ENCODE measurements at places on chromosomes 6 and 20.

DNA sequence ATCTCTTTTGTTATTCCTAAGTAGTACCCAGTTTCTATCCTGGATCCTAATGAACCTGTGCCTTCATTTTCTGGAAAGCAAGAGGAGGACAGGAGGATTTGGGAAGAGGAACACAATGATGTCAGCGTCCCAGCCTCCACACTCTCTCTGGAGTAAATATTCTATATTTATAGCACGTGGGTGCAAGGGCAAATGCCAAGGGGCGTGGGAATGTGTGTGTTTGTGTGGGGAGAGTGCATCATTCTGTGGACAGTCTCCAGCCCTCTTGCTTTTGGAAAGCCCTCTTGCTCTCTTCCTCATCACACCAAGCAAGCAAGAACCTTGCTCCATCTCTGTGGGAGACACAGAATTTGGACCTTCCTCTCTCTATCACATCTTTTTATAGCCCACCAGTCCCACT lies 103.2 kb upstream of the EMILIN3 start:
- DNase-seq = no peak

DNA sequence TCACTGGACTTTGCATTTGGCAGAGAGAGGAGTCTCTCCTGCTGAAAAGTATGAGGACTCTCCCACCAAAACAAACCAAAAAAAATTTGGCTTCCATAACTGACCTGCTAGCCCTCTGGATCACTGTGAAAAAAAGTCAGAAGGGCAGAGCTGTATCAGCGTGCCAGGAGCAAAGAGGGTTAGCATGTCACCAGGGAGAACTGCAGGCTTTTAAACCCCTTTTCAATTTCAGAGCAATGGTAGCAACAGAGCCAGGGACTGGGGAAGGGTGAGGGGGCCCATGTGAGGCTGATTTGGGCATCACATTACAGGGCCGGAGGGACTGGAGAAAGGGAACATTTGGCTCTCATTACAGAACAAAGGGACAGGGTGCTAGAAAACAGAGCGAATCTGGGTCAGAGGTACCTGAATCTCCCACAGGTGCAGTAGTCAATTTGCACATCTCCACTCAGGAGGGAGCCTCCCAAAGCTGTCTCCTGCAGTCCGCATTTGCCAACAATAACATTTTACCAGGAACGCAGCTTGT lies 185.7 kb upstream of the EYA4 start:
- DNase-seq = no peak

DNA sequence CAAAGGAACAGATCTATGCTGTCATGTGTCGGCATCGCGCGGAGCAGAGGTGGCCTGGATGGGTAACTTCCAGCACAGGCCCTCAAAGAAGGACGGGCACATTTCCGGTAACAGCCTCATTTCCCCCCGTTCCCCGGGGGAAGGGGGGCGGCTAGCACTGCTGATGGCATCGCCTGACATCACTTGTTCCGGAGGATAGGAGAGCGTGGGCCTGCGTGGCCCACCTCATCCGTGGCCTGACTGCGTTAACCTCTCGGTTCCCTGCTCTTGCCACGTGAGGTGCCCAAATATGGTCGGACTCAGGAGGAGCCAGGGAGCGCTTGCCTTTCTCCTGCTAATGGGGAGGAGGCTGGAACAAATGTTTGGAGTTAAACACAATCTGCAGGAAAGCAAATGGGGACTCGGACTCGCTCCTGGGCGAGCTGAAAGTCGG lies at the start of gene AKAP12:
Gene AKAP12, plus strand, starts transcription at position 365 of the 433 bp plus-strand sequence. CDS start 596 bp downstream, outside the sequence.
- no peak for DNase-seq

DNA sequence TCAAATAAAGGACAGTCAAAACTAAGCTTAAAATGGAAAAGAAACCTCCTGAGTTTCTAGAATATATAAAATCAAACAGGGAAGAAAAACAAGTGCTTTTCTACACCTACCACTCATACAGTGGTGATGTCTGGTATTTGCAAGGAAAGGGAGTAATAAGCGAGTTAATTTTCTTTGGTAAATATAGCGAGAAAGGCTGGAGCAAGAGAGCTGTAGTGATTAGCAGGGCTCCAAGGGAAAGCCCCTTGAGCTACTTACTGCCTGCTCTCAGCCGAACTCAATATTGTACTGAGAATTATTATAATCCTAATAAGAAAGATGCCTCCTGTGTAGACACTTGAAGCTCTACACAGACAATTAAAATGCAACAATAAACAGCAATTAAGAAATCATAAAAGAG lies 296.3 kb downstream of the LAMA2 start:
- DNase-seq = no peak

DNA sequence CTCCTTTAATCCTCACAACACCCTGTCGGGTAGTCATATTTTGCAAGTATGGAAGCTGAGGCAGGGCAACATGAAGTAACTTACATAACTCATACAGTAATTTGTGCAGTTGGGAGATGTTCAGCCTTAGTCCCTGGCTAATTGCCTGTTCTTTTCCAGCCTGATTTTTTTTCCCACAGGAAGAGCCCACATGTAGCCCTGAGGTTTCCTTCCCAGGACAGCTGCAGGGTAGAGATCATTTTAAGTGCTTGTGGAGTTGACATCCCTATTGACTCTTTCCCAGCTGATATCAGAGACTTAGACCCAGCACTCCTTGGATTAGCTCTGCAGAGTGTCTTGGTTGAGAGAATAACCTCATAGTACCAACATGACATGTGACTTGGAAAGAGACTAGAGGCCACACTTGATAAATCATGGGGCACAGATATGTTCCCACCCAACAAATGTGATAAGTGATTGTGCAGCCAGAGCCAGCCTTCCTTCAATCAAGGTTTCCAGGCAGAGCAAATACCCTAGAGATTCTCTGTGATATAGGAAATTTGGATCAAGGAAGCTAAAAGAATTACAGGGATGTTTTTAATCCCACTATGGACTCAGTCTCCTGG lies 5.0 kb upstream of the BTN2A1 start:
- DNase-seq = no peak
